ENCODE measurements at places on chromosomes 7 and 10.

DNA sequence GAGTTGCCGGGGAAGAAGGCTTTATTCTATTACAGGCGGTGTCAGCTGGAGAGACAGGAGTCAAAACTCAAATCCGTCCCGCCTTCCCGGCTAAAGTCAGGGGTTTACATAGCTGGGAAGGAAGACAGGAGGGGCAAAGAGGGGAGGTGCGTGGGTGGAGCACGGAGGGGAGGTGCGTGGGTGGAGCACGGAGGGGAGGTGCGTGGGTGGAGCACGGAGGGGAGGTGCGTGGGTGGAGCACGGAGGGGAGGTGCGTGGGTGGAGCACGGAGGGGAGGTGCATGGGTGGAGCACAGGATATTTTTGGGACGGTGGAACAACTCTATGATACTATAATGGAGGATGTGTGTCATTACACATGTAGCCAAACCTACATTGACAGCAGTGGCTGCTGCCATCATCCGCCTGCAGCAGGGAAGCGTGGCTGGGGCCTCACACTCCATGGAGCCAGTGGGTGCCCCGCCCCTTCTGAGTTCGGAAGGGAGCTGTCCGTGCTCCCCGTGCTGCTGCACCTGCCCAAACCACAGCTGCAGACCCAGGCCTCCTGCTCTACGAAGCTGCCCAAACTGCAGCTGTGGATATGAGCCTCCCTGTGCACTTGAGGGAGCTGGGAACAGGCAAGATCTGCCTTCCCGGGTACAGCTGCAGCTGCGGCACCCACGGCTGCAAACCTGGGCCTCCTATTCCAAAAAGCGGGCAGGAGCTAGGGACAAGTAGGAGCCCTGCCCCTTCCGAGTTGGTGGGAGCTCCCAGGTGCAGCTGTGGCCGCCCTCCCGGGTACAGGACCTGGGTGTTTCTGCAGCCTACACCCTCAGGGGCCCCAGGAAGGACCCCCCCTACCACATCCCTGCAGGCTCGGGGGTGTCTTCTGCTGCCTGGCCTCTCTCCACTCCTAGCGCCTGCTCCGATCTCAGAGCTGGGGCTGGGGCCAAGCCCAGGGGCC, 119.4 kb downstream of the DYNC2I1 start:
- DNase-seq: no peak

DNA sequence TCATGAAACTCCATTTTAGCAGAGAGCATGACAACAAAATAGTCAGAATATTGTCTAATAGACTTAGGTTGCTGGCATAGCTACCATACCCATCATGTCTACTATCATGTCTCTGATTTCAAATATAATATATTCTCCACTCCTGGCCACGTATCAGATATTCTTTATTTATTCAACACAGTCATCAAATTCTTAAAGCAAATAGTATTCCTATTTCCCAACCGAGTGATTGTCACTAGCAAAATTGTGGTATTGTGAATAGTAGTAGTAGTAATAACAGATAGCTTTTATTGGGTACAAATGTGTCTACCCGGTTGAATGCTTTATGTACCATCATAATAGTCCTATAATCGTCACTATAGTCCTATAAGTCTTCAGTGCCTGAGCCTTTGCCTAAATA, 918.6 kb downstream of the KCNMA1 start:
- DNase-seq: peak; percentile 26

- DNase-seq: no peak
Observed at GRCh38 chr10:71282323-71282680, 36.8 kb upstream of the SLC29A3 start.

DNA sequence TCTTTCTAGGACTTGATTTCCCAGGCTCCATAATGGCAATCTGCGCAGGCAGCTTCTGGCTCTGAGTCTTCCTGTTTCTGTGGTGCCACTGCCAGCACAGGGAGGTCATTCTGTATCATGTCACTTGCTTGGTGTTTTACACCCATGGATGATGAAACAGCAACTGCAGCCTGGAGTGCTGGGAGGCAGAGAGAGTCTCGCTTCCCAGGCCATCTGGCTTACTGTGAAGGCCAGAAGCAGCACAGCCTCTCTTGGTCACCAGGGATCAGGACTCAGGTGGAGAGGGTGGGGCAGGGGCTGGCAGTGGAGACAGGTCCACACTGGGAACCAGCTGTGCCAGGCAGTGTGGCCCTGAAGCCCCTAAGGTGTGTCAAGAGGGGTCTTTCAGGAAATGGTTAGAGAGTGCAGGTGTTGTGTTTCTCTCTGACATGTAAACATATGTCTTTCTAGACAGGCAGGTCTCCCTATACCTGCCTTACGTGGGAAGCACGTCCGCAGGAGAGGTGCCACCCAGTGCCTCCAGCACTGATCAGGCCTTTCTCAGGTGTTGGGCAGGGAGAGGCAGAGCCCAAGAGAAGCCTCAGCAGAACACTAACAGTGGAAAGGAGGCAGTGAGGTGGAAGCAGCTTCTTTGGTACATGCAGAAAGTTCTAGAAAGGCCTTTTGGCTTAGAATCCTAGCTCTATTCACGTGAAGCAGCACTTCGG, 71.4 kb downstream of the INSIG1 start:
- no peak for DNase-seq

DNA sequence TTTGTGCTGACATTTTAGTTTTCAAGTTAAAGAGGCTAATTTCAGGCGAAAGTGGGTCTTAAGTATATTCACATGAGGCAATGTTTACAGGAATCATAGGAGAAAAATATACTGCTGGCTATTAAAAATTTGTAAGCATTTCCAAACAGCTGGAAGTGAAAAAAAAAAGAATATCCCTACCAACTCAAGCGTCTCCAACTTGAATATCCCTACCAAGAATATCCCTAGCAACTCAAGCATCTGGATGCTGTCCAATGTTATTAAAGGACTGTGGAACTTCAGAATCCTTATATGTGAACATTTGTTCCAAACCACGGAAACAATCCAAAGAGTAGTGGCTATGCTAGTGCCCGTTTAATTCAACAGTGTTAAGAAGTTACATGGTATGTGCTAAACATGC, 1303.0 kb downstream of the GATA3 start:
- DNase-seq: no peak

DNA sequence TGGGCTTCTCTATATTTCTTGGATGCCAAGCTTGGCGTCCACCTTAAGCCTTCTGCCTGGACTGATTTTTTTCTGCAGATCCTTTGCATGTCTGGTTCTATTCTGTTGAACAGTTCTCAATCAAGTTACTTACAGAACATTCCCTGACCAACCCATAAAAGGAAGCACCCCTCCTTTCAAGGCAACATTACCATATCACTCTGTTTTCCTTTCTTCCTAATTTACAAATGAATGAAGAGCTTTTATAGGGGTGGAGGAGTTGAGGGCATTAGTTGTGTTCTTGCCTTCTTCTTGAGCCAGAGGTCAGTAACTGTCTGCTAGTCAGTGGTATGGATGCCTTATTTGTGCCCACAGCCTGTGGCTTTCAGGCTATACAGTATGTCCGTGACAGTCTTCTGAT, 361.0 kb downstream of the PHTF2 start:
- DNase-seq: no peak

DNA sequence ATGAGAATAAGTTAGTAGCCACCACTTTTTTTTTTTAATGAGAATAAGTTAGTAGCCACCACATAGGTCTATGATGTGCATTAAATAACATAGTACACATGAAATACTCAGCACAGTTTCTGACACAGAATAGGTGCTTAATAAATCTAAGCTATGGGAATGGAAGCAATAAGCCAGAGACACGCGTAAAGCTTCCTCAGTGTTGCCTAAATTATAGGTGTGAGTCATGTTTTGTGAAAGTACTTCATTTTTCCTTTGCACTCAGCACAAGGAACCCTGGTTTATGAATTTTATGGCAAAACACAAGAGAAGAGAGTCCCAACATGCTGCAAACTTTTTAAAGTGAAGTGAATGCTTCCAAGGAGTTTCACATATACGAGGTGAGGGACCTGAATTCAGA, 267.4 kb downstream of the RNLS start:
- DNase-seq: peak; percentile 7

- DNase-seq: no peak
Observed at GRCh38 chr10:30472414-30473155, 38.6 kb downstream of the MAP3K8 start.

DNA sequence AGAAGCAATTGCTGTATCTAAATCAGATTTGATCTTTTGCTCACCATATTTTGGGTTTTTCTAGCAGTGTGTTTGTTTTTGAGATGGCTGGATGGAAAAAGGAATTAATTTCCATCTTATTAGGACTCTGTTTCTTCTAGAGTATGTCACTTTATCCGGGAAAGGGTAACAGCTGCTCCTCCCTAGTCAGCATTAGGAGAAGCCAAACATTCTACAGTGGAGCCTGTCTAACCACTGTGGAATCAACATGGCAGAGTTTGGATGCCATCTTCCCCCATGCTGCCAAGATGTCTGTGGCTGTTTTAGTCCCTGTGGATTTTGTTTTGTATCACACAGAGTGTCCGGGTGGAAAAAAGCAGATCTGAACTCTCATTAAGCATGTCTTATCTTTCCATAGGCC, 16.0 kb upstream of the LMOD2 start:
- DNase-seq: no peak

DNA sequence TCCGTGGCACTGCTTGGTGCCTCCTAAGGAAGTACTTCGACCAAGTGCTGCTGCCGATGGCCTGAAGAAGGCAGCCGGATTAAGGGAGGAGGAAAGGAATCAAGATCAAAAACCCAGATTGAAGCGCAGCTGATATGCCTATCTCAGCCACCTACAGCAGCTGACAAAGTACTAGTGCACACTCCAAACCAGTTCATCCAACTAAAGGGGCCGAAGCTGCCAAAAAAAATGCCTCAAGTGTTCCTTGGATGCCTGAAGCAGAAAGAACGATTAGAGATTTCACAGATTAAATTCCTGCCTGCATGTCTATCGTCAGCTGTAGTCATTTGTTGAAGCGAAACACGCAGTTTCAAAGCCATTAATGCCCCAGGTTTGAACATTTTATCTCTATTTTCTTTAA, 65.7 kb downstream of the TNRC18 start:
- DNase-seq: no peak

Data from fibroblast of skin of right biceps (primary cell).